ENCODE measurements at places on chromosomes 1 and 21.

DNA sequence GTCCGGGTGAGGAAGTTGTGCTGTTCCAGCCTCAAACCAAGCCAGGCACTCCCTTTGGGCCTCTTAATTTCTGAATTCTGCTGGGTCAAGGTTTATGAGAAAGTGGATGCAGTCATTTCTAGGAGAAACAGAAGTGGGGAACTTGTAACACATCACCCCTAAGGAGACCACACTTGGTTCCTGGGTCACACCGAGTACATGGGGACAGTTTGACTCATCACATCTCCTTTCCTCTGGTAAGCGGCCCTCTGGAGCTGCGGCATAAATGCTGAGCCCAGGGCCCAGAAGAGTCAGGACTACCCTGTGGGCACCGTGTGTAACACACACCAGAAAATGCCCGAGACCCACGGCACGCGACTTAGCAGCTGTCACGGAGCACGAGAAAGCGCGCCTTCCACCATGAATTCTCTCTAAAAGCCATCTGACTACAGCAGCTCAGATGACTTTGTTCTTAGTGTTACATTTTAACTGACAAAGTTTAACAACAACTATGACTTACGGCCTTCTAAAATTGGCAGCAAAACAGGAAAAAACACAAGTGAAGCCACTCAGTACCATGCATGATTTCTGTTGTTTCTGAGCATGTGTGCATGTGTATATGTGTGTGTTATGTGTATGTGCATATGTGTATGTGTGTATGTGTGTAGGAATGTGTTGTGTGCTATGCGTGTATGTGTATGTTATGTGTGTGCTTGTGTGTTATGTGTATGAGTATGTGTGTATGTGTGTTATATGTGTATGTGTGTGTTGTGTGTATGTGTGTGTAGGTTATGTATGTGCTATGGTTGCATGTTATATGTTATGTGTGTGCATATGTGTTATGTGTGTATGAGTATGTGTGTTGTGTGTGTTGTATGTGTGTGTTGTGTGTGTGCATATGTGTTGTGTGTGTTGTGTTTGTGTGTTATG is 50.8 kb downstream of the TOMM20 start:
- peak; percentile 72 for DNase-seq

DNA sequence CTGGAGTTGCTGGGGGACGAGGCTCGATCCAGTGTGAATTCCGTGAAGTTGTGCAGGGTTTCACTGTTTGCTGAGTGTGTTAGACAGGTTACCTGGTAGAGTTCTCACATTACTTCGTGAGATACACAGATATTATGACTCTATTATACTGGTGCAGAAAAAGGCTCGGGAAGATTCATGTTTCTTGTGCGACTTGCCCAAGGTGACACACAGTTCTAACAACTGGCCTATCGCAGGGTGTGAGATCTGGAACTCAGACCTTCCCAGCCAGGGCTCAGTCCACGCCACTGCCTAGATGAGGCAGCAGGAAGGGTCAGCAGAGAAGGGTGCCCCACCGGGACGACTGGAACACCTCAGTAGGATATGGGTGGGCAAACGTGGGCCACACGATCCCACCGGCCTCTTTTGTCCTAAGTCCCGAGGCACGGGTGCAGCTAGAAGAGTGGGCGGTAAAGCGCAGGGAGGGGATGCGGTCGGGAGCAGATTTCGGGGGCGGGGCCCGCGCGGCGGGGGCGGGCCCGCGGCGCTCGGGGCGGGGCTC is 296 bp upstream of the RNPEP start:
- DNase-seq, result peak; percentile 49

DNA sequence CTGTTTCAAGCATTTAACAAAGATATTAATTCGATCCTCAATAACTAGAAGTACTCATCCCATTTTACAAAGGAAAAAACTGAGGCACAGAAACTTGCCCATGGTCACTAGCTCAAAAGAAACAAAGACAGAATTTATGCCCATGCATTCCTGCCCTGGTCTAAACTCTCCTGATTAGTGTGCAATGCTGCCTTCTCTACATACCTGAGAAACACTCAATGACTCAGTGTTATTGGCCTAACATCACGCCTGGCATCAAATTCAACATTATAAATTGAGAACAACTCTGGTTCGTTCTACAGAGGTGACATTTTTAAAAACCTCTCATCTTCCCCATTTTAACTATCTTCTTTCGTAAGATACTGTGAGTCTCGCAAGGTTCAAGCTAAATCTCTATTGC is 5.2 kb downstream of the APP start:
- DNase-seq, result no peak

DNA sequence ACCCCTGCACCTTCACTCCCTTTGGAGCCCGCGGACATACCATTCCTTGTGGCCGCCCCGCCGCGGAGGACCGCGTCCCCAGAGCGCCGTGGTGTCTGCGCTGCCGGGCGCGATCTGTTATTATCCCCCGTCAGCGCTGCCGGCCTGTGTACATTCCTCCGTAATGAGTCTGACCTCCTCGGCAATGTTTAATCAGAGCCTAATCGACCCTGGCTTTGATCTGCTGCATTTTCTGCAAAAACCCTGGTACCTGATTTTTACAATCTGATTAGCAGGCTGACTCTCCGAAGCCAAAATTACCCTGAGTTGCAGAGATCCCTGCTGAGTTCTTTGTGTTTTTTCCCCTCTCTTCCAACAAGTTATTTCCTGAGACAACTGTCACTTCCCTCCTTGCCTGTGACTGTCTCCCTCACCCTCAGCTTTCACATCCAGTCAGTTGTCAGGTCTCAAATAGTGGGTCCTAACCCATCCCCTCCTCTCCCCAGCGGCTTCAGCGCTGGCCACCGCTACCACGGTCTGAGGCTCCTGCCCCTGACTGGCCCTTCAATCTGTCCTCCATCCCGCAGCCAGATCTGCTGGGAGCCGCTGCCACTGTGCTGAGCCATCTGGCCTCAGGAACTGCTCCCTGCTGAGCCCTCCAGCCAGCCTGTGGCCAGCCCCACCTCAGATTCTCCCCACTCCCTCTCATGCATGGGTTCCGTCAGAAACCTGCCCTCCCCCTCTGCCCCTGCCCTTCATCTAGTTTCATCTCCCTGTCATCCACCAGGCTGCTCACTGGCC is 53.5 kb downstream of the GLIS1 start:
- DNase-seq, result no peak

DNA sequence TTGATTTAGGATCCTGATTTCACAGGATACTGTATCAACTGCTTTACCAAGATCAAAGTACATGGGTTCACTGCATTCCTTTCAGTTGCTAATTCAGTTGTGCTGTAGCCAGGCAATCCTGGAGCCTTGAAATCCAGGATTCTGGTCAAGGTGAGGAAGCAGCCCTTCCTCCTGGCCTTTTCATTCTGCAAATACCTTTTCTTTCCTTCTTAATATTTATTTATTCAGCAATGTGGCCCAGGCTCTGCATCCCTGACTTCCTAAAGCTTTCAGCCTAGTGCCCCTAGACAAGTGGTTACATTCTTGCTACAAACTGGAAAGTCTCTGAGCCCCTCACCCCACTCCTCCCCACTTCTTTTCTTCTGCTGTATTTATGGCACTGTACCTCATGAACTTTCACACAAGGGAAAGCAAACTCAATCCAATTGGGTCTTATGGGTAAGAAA is 16.2 kb downstream of the LRRC8D start:
- DNase-seq, result no peak

DNA sequence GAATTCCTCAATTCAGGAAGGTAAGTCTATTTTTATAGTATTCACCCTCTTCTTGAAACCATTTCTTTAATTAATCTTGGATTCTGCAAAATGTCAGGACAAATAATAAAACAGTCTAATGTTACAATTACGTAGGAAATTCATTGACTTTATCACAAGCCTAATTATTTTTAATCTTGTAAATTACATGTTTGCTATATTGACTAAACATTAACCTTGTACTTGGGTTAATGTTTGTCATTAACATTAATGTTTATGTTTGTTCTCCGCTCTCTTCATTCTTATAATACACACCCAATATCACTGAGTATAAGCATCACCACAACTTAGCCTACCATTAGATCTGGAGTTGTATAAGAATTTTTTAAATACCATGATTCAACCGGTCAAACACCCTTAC is 2.8 kb downstream of the GCLM start:
- DNase-seq, result no peak

DNA sequence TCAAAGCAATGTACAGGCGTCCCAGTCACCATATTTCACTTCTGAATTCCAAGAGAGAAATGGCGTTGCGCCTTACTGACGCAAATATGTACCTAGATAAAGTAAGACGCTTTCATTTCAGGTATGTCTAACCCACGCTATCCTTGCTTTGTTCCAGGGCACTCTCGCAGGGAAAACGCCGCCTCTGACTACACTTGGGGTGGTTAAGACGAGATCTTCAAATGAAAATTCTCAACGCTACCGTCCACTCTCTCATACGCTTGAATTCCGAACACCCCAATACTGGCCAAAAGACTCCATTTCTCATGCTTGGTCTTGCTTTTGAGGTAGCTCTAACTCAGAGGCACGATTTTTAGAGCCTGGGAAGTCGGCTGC is 736 bp upstream of the ZMPSTE24 start:
- DNase-seq, result no peak

GRCh38 chr1:36142121-36142520 is 7.2 kb downstream of the TRAPPC3 start:
- DNase-seq, result no peak

Data from stimulated activated CD8-positive, alpha-beta memory T cell treated with anti-CD3 and anti-CD28 coated beads, Interleukin-7, amount 100 ng/mL, for 48 hours (primary cell).